ENCODE measurements at places on chromosomes 16 and 17.

DNA sequence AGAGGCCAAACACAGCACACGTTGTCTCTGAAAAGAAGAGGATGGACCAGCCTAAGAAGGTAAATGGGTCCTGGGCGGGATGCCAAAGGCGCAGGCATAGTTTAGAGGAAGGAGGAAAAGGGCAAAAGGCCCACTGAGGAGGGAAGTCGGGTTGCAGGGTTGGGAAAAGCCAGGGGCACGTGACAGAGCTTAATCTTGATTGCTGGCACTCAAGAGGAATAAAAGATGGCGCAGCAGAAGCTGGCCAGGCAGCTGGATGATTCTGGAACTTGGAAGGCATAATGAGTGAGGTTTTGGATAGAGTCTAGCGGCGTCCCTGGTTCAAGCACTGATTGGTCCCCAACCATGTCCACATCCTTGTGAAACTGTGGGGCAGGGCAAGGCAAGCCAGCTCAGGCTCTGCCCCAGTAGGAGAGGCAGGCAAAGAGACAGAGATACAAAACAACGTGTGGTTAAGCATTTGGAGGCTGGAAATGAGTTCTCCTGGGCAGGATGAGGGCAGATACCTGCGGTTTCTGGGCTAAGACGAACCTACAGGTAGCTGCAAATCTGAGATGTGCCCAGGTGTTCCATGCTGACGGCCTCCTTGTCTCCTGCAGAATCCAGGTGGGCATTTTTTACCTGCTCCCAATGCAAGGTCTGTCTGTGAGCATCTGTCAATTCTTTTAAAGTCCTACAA lies 52.7 kb upstream of the CIBAR2 start:
- DNase-seq: no peak

- no peak for DNase-seq
Measured at GRCh38 chr17:12085076-12085949, 64.6 kb downstream of the MAP2K4 start.

DNA sequence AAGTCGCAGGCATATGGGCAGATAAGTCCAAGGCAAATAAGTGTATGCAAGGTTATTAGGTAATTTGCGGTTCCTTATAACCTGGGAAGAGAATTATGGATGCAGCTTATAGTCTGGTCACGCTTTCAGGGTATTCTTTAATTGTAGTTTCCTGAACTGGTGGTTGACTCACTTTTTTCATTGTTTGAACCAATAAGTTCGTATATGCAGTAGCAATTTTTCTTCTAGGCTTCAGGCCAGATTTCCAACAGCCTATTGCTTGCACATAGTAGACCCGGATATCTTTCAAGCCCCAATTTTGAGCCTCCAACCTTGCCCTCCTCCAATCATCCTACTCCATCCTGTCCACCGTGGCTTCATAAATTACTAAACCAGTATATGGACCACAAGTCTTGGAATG lies 12.8 kb downstream of the CEP95 start:
- DNase-seq: no peak

- DNase-seq: no peak
Measured at GRCh38 chr17:6639014-6639585, 1.4 kb downstream of the KIAA0753 start.

- DNase-seq: no peak
Measured at GRCh38 chr16:35714665-35715064, 2255.3 kb downstream of the TP53TG3F start.

- DNase-seq: no peak
Measured at GRCh38 chr17:80248894-80249710, 11.6 kb upstream of the RNF213 start.

GRCh38 chr16:21117567-21117966 lies 33.1 kb downstream of the DNAH3 start:
- DNase-seq: no peak

DNA sequence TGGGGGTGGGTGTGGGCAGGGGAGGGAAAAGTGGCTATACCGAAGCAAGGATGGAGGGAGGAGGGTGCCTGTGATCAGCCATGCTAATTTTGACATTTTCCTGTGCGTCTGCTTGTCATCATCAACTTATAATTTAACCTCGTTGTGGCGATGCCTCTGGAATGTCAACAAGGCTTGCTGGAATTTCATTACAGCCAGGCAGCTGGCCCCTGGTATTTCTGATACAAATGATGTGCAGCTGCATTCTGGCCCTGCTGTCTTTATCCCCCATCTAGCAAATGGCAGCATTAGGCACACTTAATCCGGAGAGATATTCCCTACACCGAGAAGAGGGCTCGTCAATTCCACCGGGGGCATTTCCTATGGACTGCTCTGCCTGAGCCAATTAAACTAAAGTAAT lies 278.3 kb upstream of the CCL2 start:
- no peak for DNase-seq

- no peak for DNase-seq
Measured at GRCh38 chr17:57480438-57481196, 224.3 kb downstream of the MSI2 start.

DNA sequence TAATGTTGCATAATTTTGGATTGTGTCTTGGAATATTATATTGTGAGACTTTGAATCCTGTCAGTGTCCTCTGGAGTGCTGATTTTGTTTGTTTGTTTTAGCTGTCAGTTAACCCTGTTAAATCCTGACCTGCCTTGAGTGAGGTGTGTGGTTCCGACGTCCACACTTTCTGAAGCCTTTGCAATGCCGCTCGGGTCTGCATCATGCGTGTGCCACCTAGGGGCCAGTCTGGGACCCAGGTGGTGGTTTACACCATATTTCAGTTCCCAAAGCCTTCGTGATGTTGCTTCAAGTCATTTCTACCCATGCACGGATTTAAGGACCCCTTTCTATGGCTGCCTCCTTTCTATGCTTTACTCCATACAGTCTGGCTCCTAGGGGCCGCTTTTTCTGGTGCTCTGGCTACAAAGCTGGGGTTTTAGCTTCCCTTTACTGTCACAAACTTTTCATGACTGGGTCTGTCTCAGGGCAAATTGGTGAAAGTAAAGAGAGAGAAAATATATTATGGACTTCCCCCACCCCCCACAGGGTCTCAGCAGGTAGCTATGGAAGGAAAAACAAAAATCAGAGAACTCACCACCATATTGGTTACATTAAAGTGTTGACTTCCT lies 11.4 kb upstream of the OR4D1 start:
- no peak for DNase-seq

DNA sequence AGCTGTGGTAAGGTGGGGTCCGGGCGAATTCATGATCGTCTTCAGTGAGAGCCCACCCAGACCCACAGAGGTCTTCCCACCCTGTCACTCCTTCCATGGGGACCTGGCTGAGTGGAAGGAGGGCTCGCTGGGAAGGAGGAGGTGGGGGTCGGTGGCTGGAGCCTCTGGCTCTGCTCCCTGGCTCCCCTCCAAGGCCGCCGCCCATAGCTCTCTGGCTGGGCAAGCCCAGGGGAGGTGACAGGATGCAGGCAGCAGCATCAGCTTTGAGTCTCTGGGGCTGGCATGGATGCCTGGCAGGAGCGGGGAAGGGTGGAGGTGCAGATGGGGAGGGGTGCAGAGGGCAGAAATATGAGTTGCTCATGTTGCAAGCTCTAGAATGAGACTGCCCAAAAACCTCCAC lies 147.0 kb downstream of the ENGASE start:
- DNase-seq: no peak

DNA sequence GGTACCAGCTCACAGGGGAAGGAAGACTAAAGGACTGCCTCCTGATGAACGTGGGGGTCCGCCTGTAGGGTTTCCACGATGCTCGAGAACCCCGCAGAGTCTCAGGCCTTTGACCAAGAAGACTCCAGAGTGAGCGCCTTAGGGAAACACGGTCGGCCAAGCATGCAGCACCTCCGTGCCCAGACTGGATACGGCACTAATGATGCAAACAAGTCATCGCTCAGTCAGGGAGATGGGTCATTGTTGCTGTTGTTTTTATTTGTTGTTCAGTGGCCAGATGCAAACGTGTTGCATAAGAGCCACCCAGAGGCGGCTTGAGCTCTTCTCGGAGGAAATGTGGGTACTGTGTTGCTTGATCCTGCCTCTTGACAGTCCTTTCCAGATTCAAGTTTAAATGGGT lies 19.3 kb upstream of the RBFOX3 start:
- no peak for DNase-seq

- DNase-seq: no peak
Measured at GRCh38 chr17:82924812-82925211, 85.0 kb upstream of the ZNF750 start.

DNA sequence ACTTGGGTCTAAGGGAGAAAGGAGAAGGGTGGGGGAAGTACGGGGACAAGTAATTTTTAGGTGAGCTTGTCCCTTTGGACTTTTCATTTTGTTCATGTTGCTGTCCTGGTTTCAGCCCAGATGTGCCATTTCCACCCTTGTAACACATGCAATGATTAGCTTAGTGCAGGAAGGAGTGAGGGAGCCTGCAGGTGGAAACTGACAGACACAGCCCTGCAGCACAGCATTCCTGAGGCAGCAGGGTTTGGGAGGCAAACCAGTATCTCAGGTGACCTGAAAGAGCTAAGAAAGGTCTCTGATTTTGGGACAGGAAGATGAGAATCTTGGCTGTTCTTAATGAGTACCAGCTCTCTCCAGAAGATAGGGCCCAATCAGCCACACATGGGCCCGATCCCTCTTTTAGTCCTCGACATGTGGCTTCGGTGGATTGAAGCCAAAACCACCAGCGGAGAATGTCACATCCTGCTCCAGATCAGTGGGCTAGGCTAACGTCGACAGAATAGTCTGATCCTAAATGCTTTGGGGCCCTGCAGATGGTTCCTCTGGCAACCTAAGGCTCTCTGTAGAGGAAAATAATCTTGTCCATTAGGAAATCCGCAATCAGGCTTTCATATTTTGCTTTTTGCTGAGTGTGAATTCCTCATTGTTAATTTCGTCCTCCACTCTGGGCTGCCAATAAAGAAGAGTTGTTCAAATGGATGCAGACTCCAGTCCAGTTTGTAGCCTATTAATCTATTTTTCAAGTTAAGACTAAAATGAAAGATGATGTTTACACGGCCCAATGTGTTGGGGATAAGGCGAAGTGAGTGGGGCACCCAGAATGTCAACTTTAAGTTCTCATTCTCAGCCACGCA lies 3.8 kb upstream of the RNF157 start:
- no peak for DNase-seq

DNA sequence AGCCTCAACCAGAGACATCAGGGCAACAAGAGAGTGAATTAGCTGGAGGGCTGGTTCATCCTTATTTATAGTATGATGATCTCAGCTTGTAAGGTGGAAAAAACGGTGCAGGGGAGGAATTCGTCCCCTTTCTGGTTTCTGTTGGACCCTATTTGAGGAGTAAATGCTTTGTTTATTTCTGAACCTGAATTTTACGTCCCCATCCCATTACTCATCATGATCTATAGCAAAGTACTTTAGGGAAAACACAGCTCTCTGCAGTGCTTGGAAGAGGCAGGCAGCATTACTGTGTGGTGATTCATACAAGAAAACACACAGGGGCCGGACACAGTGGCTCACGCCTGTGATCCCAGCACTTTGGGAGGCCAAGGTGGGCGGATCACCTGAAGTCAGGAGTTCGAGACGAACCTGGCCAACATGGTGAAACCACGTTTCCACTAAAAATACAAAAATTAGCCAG lies 8.0 kb upstream of the VAT1L start:
- DNase-seq: peak; percentile 46

DNA sequence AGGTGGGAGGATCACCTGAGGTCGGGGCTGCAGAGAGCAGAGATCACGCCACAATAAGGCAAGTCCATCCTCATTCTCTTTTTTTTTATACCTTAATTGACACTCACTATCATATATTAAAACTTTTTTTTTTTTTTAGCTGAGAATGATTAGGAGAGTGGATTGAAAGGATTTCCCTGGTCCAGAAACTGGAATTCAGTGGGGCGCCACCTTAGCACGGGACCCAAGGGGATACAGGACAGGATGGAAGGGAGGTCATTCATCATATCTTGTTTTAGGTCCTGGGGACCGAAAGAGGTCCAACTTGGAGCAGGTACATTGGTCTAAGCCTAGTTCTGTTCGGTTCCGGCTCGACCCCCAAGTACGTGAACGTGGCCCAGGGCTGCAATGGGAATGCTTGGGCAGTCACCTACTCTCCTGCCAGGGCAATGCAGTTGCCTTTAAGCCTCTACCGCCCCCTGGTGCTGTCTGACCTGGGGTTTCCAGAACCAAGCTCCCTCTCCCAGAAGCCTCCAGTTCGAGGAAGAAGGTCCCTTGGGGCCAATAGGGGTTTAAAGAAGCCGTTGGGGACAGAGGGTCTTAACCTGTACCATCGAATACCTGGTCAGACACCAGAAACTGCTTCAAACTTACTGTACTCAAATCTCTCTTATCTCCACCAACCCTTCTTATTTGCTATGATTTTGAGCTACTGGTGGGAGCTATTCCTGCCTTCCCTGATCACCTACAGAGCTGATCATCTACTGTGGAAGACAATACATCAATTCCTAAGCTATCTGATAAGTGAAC lies 19.9 kb upstream of the GPATCH8 start:
- no peak for DNase-seq

DNA sequence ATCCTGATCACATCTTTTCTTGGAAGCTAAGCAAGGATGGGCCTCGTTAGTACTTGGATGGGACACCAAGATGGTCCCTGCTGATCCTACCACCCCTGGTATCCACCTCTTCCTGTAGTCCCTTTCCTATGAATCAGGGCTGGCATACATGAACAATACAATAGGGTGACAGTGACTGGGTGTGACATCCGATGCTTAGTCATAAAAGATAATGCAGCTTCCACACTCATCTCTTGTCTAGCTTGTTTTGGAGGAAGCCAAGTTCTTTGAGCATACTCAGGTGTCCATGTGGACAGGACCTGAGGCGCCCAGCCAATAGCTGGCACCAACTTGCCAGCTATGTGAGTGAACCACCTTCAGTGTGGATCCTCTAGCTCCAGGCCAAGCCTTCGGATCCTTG lies 62.5 kb upstream of the NFAT5 start:
- no peak for DNase-seq

DNA sequence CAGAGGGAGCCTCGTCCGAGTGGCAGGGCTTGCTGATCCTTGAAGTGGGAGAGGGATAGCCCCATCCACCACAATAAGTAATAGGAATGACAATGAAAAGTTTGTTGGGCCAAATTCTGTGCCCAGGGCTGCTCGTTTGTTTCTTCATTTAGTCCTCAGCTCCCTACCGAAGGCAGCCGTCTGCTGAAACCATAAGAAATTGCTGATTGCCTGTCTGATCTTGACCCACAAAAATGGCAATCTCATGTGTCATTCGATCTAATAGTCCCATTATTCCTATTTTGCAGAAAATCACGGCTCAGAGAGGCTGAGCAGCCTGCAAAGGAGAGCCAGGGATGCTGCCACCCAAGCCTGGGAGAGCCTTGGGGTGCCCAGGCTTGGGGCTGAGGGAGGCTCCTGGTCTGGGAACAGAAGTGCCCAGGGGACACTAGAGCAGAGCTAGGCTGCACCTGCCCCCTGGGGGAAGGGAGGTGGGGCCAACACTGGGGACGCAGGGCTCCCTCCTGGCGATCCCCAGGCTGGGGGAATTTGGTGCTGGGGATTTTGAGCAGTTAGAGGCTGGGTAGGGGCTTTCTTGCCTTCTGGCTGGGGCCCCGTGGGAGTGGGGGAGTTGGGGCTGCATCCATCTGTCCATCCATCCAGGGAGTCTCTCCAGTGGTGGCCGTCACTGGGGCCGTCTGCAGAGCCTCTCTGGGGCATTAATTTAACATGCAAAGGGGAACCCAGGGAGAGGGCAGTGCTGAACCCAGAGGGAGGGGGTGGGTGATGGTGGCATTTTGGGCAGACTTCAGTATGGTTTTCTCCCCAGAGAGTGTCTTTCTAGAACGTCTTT lies 53.5 kb downstream of the SOCS1 start:
- no peak for DNase-seq
